T1000 (cell line): ENCODE measurements at places on chromosomes 5 and 9.

- no peak for DNase-seq
Measured at GRCh38 chr5:135230251-135230925, 168.6 kb downstream of the MACROH2A1 start.

DNA sequence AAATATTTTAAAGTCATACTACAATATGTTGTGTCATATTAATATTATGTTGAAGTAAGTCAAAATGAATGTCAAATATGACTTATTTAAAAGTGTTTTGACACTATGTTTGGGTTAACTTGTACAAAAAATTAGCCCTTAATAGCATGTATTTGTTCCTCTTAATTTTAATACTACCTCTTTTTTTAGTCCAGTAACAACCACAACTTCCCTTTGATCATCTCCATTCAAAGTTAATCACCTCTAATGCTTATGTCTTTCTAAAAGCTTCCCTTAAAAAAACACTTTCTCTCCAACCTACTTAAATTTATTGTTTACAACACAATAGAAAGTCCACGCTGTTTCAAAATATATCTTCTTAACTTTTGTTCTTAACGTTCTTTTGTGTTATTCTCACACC is 9.6 kb downstream of the SLCO4C1 start:
- no peak for DNase-seq

DNA sequence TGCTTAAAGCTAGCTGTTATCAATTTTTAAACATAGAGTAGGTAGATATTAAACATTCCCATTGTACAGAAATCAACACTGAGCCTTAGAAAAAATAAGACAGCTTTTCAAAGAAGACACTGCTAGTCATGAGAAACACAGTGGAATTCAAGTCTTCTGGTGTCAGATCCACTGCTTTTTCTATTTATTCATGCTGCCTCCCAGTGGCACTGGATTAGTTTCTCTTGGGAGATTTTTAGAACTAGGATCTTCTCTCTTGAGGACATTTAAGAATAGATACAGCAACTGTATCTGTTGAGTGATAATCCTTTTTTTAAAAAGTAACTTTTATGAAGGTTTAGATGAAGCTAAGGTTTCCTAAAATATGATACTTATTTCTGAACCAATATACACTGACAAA is 1635.4 kb upstream of the C9orf72 start:
- DNase-seq, result no peak

- no peak for DNase-seq
Measured at GRCh38 chr5:149323210-149323609, 22.1 kb upstream of the GRPEL2 start.

- DNase-seq, result peak; percentile 12
Measured at GRCh38 chr5:65774346-65774745, 52.3 kb downstream of the NLN start.

DNA sequence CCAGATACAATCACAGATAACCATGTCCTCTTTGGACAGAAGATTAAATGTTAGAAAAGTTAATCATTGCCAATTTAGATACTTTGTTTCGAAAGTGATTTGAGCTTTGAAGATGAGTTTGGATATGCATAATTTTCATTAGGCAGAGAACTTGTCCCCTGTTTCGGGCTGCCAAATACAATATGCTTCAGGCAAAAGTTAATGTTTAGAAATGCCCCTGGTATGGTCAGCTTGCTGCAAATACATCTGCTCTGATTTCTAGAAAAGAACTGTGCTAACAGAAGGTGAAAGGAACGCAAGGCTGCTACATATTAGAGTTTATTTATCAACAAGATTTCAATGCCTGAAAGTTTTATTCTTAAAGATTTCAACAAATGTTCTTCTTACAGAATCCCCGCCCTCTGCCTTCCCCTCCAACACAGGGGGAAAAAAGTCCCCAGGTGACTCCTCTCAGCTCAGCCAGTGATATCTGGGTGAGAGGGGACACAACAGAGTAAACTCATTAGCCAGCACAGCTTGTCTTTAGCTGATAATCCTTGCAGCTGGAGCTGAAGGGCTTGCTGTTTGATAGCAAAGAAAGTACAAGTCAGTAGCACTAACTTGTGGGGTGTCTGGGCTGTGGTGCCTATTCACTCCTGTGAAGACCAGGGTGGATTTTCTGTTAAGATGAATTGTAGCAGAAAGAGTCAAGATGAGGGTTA is 435.7 kb downstream of the DMAC1 start:
- no peak for DNase-seq

DNA sequence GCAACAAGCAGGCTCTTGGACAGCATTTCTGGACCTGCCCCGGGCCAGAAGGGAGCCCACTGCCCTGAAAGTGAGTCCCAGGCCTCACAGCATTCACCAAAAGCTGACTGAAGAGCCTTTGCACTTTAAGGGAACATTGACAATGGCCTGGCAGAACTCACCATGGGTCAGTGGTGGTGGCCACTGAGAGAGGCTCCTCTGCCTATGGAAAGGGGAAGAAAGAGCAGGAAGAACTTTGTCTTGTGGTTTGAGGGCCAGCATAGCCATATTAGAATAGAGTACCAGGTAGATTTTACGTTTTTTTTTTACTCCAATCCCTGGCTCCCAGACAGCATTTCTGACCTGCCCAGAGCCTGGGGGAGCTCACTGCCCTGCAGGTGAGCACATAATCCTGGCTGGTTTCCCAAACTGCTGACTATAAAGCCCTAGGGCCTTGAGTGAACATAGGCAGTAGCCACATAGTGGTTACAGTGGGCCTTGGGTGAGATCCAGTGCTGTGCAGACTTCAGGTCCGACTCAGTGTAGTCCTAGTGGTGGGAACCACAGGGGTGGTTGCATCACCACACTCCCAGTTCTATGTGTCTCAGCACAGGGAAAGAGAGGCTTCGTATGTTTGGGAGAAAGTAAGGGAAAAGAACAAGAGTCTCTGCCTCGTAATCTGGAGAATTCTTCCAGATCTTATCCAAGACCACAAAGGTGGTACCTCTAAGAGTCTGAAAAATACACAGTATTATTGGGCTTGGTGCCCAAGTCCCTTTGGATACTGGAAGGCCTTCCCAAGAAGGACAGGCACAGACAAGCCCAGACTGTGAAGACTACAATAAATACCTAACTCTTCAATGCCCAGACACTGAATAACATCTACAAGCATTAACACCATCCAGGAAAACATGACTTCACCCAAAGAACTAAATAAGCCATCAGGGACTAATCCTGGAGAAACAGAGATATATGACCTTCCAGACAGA is 89.5 kb downstream of the TSSK1B start:
- DNase-seq, result no peak

DNA sequence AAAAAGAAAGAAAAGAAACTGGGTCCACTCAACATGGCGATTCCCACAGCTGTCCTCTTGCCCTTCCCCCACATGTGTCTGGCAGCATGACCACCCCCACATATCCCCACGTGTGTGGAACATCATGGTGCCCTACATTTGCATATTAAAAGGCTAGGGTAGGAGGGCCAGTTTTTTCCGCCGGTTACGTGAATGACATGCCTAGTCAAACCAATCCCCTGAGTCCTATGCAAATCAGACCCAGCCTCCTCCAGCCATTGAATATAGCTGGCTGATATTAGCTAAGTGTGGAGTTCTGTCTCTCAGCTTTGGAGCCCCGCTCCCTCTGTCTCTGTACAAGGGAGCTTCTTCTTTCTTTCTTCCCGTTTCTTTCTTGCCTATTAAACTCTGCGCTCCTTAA is 33.0 kb upstream of the CCDC112 start:
- DNase-seq, result no peak

DNA sequence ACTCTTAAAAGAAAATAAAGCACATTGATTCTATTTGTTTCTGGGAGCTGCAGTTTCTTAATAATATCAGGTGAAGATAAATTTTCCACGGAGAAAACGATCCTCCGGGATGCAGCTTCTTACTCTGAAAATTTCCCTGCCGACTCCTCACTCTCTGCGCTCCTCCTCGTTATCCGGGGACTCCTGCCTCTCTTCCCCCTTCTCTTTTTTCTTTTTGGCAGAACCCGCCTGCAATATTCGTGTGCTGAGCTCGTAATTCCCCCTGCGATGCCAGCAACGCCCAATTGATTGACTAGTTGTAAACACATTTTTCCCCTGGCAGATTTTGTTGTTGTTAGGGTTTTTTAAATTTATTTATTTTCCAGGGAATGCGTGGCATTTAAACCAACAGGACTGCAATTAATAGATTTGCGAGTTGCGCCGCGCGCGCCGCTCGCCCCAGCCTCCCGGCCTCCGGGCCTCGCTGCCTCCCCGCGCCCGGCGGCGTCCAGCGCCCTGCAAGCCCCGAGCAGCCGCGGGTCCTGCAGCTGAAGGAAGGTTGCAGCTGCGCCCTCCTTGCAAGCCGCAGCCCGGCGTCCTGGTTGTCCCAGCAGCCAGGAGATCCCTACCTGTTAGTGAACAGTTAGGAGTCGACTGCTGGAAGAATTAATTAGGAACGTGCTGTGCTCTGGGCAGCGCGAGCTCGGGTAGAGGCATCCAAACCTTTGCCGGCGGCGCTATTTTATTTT is 2.2 kb downstream of the NTNG2 start:
- DNase-seq, result no peak

- no peak for DNase-seq
Measured at GRCh38 chr9:126536131-126536530, 77.6 kb upstream of the LMX1B start.

- DNase-seq, result peak; percentile 83
Measured at GRCh38 chr5:177546258-177546741, 8.1 kb downstream of the FAM193B start.

DNA sequence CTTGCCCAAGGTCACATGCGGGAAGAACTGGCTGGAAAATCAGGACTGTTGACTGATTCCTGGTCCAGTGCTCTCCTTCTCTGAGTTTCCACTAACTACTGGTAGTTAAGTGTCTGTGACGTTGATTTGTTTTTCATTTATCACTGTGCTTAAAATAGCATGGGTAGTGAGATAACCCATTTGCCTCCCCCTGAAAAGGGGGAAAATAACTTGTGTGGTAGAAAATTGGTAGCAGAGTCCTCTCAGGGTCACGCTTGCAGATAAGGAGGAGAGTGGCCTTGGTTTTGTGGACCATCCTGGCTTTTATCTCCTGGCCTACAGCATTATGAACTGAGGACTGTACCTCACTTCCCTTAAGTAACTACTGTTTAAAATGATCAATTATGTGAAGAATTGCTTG is 10.9 kb downstream of the FUBP3 start:
- DNase-seq, result no peak

- peak; percentile 46 for DNase-seq
Measured at GRCh38 chr9:38047301-38048251, 21.5 kb downstream of the SHB start.

DNA sequence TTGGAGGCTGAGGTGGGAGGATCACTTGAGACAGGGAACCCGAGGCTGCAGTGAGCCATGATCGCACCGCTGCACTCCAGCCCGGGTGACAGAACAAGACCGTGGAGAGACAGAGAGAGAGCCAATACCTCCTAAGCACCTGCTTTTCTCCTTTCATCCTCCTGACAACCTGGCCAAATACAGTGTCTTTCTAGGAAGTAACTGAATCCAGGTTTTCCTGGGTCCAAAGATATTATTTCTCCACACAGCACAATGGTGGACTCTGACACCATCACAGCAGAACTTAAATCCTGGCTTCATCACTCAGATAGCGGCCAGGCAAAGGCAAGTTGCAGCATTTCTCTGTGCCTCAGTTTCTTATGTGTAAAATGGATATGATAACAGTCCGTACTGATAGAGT is 21.9 kb downstream of the DUSP1 start:
- no peak for DNase-seq
